ENCODE measurements at places on chromosomes 7 and 10.

DNA sequence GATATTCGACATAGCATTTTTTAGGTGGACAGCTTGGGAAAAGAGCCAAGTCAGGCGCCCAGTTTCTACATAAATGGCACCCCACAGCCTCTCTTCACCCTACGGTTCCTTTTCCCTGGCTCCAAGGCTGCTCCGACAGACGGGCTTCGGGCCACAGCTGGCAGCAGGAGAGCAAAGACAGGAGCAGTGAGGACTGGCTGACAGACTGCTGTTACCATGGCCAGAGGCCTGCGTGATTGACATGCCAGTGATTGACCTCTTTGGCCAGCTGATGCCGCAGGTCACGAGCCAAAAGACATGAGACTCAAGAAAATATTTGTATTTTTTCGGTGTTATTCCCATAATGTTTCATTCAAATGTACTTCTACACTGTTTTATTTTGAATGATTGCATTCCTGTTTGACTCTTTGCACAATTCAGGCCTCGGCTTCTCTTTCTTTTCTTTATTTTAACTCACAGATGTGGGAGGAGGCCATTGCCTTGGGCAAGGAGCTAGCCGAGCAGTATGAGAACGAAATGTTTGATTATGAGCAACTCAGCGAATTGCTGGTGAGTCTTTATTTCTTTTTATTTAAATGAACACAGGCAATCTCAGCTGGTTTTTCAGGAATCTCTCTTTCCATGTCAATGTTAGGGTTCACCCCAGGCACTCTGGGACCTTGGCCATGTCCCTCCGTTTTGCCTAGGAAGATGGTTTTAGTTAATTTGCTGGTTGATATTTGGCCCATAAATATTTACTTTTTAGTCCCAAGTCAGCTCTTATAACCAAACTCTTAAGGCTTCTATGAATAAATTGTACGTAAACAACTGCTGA, 146.3 kb upstream of the NPS start:
- DNase-seq: no peak

GRCh38 chr10:63767138-63767801, 246.1 kb downstream of the REEP3 start:
- DNase-seq: peak; percentile 46

DNA sequence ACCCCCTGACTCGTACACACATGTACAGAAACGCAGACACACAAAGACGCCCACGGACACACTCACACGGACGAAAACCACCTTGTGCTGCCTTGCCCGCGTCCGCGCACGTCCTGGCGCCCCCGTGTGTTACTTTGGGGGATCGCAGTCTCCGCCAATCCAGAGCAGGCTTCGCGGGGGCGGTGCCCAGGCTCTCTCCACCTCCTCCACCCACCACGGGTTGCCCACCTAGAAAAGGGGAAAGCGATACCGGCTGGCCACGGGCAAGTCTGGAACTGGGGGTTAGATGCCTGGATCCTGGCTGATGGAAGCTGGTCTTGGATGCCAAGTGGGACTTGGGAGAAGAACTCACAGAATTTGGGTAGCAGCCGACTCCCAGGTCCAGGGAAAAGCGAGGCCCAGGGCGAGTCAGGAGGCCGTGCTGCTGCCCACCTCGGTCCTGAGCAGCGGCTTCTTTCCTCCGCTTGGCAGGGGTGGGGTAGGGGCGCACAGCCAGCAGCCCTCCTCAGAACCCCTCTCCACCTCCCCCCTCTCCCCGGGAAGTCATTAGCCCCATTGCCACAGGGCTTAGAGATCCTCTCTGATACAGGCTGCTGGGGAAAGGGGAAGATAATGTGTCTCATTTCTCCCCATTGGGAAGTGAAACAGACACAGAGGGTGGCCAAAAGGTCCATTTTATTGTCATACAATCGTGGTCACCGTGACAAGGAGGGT, 4.6 kb upstream of the VGF start:
- DNase-seq: no peak

GRCh38 chr10:86687750-86688149, 19.4 kb downstream of the LDB3 start:
- peak; percentile 86 for DNase-seq

- DNase-seq: no peak
Observed at GRCh38 chr10:128738386-128738915, 612.2 kb upstream of the MKI67 start.

DNA sequence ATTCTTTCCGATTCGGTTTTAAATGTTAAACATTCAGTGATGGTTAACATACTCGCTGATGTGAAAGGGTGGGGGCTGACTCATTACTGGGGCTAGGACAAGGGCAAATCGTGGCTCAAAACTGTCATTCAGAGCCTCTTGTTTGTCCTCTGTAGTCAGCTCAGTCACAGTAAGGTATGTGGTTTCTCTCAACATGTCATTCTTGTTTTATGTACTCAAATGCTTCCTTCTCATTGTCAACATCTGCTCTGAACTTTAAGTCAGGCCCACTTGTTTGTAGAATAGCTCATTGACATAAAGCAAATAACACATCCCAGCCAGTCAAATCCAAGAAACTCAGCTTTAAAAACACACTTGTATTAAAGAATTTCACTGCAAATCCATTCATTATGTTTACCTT, 7.3 kb downstream of the SLC16A9 start:
- no peak for DNase-seq

All from AG04449 (cell line).